ENCODE measurements at places on chromosomes 13 and 19.
A peak's percentile ranks its signal among the peaks of the same experiment; 100 is the strongest.

DNA sequence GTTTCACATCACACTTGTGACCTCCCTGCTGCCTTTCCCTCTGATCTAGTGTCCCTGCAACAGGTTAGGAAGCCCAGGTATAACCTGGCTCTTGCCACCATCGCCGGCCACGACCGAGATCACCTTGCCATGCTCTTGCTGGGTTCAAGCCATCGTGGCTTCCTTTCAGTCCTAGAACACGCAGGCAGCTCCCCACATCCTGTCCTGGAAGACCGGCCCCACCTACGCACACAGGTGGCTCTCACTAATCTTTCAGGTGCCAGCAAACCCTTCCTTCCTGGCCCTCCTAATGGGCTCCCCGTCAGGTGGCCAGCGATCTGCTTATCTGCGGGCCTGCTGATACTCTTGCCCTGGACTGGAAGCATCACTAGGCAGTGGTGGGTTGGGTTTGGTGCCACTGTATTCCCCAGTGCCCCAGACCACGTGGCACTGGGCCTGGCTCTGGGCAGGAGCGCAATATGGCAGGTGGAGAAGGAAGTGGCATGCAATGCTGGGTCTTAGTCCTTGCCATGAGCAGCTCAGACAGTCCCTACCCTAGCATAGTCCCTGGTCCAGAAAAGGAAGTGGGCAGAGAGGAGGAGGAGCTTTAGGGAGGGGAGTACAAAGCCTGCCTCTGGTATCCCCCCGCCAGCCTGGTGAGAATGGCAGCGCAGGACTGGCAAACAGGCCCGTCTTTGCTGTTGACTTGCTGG is 11.8 kb downstream of the PPP1R37 start:
- no peak for DNase-seq

- peak; percentile 27 for DNase-seq
Observed at GRCh38 chr13:112616586-112617362, 28.8 kb upstream of the TUBGCP3 start.

DNA sequence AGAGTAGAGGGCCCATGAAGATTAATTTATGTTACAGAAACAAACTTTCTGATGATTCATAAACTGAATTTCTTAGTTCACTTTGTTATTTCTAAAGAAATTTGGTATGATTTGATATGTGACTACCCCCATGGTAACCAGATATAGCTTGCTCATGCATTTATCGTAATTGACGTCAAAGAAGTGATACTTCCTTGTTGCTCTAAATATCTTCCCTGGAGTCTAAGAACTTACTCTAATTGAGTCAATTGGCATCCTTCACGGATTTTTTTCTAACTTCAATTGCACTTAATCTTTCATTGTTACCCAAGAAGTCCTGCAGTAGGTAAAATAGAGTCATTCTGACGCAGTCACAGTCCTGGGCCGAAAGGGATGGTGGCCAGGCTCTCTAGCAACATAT is 240.9 kb downstream of the GPC5 start:
- no peak for DNase-seq

GRCh38 chr19:2491130-2491801 is 15.3 kb downstream of the GADD45B start:
- peak; percentile 97 for DNase-seq
